ENCODE measurements at places on chromosomes 4 and X.

DNA sequence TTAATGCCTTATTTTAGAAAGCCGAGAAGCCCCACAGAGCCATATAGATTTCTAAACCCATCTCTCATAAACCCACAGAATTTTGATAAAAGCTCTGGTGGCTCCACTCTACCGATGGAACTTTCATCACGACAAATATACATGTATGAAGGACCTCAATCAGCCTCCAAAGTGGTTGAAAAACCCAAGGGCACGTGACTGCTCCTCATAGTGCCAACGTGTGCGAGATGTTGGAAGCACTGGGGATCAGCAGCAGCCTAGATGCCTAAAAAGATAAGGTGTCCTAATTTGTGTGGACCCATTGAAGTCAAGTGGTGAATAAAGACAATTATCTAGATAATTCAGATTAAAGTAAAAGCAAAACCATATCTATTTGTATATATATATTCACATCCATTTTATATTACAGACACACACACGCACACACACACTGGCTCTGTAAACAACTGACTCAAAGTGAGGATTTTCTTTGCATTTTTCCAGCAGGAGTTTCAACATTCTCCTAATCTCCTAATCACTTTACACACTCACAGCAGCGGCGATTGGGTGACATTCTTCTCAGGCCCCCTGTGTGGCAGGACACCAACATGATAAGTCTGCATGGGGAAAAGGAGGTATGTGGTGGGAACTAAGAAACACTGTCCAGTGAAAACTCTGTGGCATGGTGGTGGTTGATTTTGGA, 2.8 kb upstream of the PITX2 start:
- no peak for DNase-seq

GRCh38 chr4:176191974-176192373, 3.4 kb downstream of the SPATA4 start:
- no peak for DNase-seq

DNA sequence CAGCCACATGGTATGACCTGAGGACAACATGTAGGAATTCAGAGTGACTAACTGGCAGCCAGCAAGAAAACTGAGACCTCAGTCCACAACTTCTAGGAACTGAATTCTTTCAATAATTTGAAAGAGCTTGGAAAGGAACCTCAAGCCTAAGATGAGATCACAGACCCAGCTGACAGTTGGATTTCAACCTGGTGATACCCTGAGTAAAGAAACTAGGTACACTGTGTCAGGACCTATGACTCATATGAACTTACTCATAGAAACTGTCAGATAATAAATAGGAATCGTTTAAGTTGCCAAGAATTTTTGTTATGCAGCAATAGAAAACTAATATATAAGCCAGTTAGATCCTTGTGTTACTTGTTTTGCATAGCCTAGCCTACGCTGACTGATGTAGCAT, 102.4 kb upstream of the DCAF12L1 start:
- DNase-seq = no peak

DNA sequence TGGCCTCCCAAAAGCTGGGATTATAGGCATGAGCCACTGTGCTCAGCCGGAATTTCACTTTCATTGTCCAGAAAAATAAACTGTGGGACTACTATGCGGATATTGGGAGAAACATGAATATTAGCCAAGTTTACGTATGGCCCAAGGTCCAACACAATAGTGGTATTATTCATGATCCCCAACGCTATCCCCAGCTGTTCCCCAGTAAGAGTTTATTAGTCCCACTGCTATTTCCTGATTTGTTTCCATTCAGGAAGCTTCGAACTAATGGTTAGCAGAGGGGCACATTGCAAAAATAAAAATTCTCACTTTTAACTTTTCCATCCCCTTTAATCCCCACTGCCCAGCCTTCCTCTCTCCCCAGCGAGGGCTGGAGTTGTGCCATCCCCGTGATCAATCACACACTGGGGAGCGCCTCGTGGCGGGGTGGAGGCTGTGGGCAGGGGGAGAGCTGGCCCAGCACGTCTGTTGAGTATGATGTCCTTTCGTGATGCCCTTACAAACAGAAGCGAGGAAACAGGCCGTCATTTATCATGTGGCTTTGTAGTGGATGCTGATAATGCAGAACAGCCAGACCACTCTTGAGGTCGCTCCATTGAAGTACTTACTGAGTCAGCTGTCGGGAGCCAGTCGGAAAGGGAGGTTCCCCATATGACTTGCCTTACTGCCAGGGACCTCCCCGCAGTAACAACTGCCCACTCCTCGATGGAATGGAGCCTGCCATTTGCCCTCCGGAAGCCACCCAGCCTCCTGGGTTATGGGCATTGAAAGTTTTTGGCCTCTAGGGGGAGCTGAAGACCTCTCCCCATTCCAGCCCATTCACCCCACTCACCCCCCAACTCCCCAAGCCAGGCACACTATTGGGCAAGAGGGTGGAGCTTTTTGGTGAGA, 117.0 kb downstream of the KDR start:
- DNase-seq = no peak

GRCh38 chr4:80340036-80340435, 4.5 kb downstream of the CFAP299 start:
- no peak for DNase-seq

DNA sequence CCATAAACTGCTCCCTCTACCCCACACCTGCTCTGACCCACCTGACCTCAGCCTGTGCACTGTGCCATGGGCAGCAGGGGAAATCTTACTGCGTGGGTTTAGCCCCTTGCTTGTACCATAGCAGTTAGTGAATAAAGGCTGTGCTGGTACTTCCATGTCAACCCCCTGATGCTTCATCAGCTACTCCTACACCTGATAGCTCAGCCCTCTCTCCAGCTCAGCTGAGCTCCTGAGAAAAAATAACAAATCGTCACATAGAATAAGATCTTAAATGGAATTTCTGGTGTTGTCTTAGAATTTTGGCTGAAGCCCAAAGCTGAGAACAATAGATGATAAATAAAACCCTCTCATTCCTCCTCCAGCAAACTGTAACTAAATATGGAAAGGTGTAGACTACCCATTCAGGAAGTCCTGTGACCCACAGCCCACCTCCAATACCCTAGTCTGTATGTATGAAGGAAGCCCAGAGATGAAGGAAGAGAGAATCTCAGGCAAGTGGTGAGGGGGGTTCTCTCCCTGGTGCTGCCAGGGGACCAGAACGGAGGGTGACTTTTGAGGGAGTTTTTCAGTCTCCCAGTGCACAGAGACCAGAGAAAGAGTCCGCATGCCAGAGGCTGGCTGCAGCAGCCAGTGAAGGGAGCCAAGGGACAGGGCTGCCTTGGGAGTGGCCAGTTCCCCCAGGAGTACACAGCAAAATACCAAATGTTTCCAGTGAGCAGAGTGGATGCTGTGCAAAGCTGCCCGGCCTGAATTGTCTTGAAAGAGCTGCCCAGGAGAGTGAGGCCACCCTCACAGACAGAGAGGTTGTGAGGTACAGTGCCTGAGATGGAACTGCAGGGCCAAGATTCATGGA, 227.3 kb downstream of the QDPR start:
- no peak for DNase-seq

DNA sequence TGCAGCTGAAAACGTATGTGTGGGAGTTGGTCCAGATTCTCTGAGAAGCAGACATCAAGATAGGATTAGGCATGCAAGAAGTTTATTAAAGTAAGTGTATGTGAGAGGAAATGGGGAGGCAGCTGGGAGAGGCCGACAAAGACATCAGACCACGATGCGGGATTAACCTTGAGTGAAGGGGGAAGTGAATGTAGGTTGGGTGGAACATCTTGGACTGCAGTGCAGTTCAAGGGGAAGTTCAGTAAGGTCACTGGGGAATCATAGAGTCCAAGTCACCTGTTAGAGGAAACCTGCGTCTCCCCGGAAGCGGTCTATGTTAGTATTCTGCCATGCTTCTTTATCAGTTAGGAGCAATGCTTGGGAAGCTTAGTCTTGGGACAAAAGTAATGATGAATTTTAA, 22.0 kb downstream of the CXCL8 start:
- no peak for DNase-seq

DNA sequence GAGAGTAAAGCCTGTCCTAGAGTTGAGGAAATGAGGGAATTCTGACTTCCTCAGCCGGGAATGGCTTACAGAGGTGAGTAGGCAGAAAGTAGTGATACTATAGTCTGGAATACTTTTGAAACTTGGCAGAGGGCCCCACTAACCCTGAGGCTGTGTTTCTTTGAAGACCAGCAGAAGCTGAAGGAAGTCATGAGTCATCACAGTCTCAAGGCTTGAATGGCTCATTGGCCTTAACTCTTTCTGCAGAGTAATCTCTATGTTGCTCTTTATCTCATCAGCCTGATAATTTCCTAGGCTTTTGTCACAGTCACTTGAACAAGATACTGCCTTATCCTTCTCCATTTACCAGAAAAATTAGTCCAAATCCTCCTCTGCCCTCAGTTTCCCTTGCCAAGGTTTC, 80.8 kb downstream of the ANKRD50 start:
- peak; percentile 88 for DNase-seq

DNA sequence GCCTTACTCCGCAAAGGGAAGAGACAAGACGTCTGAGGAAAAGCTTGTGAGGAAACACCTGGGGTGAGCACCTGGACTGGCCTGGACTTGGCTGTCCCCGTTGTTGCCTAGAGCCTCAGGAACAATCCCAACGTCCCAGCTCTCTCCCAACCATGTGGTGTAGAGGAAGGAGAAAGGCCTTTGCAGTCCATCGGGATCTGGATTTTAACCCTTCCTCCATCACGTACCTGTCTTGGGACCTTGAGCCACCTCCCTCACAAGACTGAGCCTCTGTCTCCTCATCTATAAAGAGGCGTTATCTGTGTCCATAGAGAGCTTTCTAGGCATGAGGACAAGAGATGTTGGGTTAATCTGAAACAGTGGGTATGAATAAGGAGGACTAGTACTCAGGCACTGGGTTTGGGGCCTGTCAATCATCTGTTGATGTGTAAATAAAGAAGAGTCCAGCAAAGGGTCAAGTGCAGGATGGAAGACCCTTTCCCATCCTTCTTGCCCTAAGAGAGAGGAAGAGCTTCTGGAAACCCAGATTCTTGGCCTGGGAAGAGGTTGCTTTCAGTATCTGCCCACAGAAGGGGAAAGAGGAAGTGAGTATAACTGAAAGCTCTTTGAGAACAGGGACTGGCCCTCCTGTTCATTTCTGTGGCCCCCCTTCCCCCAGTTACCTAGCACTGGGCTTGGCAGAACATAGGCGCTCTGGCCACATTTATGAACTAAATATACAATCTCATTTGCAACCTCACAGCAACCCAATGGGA, 137.1 kb downstream of the PJA1 start:
- DNase-seq = no peak

GRCh38 chr4:107989162-107989536, 540 bp upstream of the HADH start:
- no peak for DNase-seq

- DNase-seq = no peak
These were observed 47.9 kb upstream of the BLTP1 start for GRCh38 chr4:122104184-122104583.

DNA sequence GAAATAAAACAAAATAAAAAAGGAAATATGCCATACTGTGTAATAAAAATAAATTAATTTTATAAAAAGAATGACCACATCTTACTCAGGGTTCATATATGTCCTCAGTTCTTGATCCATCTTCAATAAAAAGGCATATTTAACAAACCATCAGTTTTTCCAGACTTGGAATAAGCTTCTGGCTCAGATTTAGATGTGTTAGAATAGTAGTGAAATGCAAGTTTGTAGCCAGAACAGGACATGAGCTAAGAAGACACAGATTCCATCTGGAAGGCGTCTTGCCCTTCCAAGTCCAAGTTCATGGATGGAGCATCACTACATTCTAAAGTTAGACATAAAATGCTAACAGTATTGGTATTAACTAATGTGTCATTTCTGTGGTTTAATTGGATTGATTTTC, 10.3 kb upstream of the LSM6 start:
- DNase-seq = no peak

- no peak for DNase-seq
These were observed 1.5 kb upstream of the EDNRA start for GRCh38 chr4:147479376-147479775.

DNA sequence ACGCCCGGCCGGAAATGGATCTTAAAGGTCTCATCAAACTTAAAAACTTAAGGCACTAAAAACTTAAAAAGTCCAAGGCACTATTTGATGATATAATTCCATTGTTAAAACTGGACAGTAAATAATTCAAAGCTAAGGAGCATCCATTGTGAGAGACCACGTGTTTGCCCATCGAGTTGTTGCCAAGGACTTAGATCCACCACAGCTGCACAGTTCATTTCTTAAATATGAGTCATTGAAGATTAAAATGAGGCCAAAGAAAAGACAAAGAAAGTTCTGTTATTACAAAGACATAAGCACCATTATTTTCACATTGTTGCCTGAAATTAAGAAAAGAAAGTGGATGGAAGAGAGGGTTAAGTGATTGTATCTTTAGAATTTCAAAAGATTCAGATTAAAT, 411.5 kb upstream of the FTHL17 start:
- peak; percentile 27 for DNase-seq

DNA sequence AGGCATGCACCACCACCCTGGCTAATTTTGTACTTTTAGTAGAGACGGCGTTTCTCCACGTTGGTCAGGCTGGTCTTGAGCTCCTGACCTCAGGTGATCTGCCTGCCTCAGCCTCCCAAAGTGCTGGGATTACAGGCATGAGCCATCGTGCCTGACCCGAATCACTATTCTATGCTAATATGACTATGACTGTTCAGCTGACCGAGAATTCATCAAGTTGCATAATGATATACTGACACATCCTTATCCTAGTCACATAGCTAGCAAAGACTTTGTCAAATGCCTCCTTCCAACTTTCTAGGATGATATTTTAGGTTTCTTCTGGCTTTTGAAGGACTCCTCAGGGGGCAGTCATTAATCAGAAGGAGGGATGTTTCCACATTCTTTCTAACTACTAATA, 4.8 kb upstream of the GPM6B start:
- no peak for DNase-seq

GRCh38 chr4:148216866-148217814, 225.1 kb downstream of the NR3C2 start:
- no peak for DNase-seq

- DNase-seq = no peak
These were observed 291.3 kb downstream of the PDHA2 start for GRCh38 chr4:96131186-96131585.

DNA sequence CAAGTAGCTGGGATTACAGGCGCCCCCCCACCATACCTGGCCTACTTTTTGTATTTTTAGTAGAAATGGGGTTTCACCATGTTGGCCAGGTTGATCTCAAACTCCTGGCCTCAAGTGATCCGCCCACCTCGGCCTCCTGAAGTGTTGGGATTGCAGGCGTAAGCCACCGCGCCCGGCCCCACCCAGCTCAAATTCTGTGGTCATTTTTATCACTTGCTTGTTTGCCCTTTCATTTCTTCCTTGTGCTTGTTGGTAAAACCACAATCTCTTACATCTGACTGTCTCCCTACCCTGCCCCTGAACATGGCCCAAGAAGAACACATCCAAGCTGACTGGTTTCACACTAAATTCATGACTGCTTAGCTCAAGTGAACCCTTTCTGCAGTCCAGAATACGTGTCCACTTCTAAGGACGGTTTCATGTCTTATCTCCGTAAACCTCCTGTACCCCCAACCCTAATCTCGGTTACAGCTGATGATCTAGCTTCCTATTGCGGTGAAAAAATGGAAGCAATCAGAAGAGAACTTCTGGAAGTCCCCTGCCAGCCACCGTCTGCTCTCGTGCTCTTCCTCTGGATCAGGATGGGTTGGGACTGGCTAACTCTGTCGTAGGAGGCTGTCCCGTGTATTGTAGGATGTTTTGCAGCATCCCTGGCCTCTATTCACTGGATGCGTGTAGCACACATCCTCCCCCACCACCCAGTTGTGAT, 5.4 kb upstream of the RS1 start:
- DNase-seq = no peak

GRCh38 chr4:89640620-89641366, 196.2 kb downstream of the SNCA start:
- DNase-seq = peak; percentile 2
